ENCODE measurements at places on chromosomes 1 and 21.

- DNase-seq: no peak
Observed at GRCh38 chr1:117658676-117659075, 52.8 kb downstream of the TENT5C start.

DNA sequence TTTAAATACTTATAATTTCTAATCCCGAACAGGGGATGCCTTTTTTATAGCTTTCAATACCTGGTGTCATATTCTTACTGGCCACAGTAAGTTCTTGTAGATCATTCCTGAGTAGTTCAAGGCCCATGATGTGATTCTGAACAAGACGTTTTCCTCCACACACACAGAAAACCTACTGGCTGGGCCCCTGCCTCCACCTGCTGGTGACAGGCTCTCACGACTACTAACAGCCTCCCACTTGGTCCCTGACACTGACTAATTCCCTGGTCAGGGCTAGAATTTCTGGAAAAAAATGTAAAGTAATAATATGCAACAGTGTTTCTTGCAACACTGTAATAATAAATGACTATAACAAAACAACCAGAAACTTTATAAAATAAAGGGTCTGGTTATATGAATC, 50.4 kb upstream of the RIPK4 start:
- DNase-seq: peak; percentile 80

GRCh38 chr1:33814166-33814565, 49.7 kb upstream of the HMGB4 start:
- no peak for DNase-seq

GRCh38 chr1:23370709-23371584, 1.3 kb upstream of the ZNF436 start:
- peak; percentile 84 for DNase-seq

- DNase-seq: peak; percentile 4
Observed at GRCh38 chr1:47692196-47692595, 254.4 kb downstream of the FOXD2 start.

DNA sequence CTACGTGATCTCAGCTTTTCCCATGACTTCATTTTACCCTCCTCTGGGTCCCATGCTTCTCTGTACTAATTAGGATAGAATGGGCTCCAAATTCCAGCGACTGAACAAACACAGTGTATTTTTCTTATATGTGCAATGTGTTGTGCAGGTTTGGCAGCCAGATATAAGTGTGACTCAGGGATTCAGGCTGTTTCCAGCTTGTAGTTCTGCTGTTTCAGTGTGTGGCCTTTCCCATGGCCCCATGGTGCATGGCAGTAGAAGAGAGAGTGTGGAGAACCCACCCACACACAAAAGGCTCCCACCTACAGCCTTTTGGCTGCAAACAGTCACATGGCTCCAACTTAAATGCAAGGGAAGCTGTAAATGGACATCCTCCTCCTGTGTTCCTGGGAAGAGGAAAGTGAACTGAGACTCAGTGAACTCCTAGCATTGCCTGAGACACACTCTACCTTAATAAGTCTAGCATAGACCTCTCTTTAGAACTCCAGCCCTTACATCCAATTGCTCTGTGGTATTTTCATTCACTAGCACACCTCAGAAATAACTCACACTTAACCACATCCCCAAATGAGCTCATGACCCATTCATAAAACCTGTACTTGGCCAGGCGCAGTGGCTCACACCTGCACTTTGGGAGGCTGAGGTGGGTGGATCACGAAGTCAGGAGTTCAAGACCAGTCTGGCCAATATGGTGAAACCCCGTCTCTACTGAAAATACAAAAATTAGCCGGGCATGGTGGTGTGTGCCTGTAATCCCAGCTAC, 58.7 kb downstream of the KIAA0040 start:
- peak; percentile 15 for DNase-seq

GRCh38 chr1:43622901-43623780, 26.8 kb upstream of the KDM4A start:
- no peak for DNase-seq
